ENCODE measurements at places on chromosomes 2 and 18.
A peak's percentile ranks its signal among the peaks of the same experiment; 100 is the strongest.

- no peak for DNase-seq
These were observed 11.3 kb downstream of the CYP26B1 start for GRCh38 chr2:72136331-72136730.

- DNase-seq, result peak; percentile 59
These were observed 1.3 kb downstream of the LAPTM4A start for GRCh38 chr2:20050104-20050645.

DNA sequence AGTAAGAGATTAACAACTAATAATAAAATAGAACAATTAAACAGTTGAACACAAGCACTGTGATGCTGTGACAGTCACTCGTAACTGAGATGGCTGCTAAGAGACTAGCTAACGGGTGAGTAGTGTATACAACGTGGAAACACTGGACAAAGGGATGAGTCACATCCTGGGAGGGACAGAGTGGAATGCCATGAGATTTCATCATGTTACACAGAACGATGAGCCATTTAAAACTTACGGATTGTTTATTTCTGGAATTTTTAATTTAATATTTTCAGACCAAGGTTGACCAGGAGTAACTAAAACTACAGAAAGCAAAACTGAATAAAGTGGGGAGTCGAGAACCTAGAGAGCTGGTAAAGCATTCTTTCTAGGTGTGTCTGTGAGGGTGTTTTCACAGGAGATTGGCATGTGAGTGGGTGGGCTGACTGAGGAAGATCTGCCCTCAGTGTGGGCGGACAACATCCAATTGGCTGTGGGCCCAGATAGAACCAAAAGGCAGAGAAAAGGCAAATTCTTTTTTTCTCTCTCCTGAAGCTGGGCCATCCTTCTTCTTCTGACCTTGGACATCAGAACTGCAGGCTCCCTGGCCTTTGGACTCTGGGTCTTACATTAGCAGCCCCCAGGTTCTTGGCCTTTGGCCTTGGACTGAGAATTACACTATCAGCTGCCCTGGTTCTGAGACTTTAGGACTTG is 14.6 kb downstream of the TMSB10 start:
- DNase-seq, result peak; percentile 99

DNA sequence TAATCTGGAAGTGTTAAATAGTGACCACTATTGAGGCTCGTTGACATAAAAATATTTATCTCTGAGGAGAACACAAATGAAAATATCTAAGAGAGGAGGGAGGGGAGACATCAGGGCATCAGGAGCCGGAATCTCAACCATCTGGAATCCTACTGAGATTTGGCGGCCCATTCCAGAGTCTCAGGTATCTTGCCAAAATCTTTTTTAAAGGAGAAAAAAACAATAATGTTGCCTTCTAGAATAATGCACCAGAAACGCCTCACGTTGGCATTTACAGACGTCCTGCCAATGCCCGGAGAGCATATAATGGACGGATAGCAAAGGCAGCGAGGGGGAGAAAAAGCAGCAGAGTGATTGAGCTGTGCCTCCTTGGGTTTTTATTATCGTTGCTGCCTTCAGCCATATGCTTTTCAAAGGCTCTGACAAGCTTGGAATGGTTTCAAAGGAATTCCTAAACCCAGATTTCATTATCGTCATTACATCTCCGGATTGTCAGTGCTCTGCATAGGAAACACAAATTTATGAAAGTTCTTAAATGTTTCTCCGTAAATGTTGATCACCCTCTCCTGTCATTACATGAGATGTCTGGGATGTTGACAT is 30.9 kb upstream of the EGR4 start:
- no peak for DNase-seq

DNA sequence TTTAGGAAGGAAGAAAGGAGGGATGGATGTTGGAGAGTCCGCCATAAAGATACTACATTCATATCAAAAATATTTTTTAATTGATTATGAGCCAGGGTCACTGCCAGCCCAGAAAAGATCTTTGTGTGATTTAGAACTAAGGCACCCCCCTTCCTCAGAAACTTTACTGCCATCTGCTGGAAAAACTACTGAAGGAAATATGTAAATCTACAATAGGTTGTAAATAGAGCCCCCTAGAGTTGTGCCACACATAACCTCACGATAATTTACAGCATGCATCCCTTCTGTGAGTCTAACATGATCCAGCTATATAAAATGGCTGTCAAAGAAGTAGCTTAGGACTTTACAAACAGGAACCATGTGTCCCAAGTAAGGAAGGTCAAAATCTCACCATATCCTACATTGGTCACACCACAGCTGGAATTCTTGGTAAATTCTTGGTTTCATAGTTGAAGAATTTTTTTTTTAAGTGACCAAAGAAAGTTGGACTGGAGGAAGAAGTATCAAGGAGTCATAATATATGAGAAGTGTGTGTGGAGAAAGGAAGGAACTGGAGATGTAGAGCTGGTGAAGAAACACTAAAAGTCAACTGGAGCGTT is 152.5 kb downstream of the CYP26B1 start:
- DNase-seq, result peak; percentile 16

DNA sequence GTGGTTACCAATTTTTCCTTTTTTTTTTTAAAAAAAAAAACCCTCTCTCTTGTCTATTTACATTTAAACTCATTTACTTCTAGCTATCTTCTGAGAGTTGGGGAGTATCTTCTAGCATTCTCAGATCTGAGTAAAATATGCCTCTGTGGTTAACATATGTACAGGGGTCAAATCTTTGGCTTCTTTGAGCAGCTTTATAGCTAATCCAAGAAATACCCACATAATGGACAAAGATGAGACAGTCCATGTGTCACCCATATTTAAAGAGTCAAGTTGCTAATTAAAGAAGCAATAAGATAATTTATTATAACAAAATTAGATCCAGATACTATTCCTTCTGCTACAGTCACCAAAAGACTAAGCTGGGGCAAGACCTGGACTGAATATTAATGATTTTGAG is 139.0 kb upstream of the HNRNPA3 start:
- no peak for DNase-seq

DNA sequence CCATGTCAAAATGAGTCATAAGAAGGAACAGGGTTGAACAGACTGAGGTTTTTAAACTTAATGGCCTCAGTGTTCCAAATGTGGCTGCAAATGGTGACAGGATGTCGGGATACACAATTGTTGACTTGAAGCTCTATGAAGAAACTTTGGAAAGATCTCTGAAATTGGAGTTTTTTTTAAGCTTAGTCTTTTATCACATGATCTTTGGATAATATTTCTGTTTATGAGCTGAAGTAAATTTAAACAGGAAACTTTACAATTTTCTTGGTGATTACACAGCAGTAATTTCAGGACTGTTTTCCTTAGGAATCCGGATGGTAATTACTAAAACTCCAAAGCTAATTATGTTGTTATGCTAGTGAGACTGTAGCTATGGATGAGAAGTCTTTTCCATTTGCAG is 199.1 kb upstream of the NRXN1 start:
- no peak for DNase-seq

GRCh38 chr2:169330555-169331198 is 31.7 kb downstream of the LRP2 start:
- DNase-seq, result no peak

DNA sequence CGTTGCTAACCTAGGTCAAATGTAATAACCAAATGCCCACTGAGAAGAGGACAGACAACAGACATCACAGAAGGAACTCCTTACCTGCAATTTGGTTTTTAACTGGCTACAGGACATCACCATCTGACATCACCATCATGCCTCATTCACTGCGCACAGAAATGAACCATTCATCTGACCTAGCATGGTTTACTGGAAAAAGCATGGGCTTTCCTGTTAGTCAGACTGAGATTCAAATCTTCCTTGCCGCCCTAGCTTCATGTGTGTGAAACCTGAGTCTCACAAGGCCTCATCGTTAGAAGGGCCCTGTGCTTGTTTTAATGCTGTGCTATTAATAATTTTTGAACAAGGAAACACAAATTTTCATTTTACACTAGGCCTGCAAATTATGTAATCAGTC is 1.1 kb upstream of the HIBCH start:
- no peak for DNase-seq

DNA sequence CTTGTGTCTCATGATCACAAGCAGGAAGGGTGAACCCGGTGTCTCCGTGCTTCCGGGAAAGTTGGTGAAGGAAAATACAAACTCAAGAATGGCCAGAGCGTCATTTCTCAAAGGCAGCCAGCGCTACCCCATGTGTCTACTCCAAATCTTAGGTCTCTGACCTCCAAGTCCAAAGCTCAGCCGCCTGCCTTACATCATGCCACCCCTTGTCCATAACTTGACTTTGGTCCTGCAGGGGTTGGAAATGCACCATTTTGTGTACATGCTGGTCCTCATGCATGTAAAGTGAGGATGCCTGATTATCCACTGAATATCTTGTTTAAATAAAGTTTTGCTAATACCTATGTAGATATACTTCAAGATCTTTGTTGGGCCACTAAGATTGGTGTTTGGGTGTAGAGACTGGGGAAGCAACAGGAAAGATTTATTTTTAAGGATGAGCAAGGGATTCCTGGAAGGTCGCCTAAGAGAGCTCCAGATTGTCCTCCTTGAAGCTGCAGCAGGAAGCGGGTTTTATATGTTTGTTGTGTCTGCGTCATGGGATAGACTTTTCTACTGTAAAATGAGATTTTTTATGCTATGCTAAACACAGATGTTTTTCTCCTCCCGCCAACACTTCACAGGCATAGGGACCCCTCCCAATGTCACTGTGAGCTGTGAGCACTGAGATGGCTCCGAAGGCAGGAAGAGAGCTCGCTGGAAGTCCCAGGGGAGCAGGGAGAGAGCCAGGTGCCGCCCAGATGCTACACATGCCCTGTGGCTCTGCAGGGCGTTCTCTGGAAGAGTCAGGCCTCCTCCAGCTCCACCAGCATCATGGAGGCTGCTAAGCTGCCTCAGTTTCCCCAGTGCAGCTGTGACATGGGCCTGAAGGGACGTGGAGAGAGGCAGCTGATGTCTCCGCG is 176.2 kb upstream of the HDAC4 start:
- DNase-seq, result no peak

GRCh38 chr2:148519013-148519412 is 125.5 kb upstream of the EPC2 start:
- no peak for DNase-seq

- no peak for DNase-seq
These were observed 2135.6 kb upstream of the CELF4 start for GRCh38 chr18:39701055-39701783.

All from kidney glomerular epithelial cell (primary cell).